ENCODE measurements at places on chromosomes 2 and 18.

DNA sequence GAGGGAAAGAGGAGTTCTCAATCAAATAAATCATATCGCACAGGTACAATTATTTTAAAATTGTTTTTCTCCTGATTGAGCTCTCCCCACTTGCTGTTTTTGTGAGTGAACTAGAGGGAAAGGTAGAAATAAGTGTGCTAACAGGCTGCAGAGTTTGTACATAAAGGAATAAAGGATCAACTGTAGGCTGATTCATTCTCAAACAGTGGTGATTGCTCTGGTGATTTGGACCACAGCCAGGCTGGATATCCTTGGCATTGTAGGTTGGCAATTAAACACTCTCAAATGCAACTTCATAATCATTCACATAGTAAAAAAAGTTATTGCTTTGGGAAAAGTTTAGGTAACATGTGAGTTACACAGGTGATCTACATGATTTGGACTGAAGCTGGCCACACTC, 29.8 kb downstream of the LRP1B start:
- DNase-seq, result no peak

- DNase-seq, result peak; percentile 62
Measured at GRCh38 chr2:102190430-102191107, 3.7 kb downstream of the IL1RL2 start.

GRCh38 chr2:69977186-69977585, 15.8 kb upstream of the ASPRV1 start:
- no peak for DNase-seq

- no peak for DNase-seq
Measured at GRCh38 chr2:173947131-173947530, 18.0 kb downstream of the SP3 start.

DNA sequence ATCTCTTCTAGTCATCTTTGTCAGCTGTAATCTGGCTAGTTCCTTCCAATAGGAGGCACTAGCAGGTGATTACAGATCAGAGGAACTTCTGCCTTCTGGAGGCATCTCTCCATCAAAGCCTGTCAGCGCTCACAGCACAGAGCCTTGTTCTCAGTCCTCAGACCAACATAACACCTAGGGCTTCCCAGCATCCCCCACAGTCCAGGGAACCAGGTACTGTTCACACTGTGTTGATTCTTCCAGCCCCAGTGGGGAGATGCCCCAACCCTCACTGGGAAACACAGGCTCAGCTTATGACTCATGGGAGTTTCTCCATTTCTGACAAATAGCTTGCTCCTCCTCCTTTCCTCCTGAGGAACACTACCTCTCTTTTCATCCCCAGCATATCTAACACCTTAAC, 601.7 kb downstream of the CBLN2 start:
- DNase-seq, result no peak

DNA sequence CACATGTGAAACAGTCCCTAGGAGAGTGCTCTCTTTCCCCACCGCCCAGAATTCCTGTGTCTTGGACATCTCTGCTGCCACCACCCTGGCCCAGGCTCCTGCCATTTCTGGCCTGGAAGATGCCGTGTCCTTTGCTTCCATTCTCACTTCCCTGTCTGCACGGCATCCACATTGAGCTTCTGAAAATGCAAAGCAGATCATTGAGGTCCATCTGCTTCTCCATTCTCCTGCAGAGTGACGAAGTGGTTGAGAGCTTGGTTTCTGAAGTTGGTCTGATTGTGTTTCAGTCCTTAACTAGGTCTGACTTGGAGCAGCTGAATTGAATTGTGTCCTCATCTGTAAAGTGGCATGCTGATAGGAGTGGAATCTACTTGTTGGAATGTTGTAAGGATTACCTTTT, 98.7 kb upstream of the MGAT5 start:
- DNase-seq, result no peak
